Muscle of leg (tissue), 16 donors: ENCODE measurements at places on chromosomes 4 and X.

DNA sequence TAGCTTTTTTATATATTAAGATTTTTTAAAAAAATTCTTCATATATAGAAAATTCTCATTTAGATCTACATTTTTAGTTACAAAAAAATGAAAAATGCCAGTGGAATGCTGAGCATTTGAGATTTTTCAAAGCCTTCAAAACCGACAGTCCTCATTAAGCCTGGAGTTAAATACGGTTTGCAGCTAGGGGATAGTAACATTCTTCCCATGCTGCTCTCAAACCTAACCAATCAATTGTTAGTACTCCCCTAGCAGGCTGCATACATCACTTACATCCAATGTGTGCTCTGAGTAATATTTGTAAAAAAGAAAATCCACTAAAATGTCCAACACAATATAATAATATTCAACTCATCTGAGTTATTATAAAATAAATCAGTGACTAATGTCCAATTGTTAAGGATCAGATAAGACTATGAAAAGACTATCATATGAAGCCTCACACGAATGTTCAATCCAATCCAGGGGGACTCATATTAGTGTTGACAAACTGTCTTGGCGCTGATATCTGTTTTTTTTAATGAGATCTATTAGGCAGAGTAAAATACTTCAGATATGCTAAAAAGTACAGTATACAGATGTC is 227.6 kb upstream of the MAB21L2 start:
- DNase-seq, result no peak

- no peak for DNase-seq
Observed at GRCh38 chr4:109562457-109563239, 2.6 kb downstream of the MCUB start.

GRCh38 chr4:81392164-81392563 is 79.5 kb downstream of the RASGEF1B start:
- DNase-seq, result no peak

DNA sequence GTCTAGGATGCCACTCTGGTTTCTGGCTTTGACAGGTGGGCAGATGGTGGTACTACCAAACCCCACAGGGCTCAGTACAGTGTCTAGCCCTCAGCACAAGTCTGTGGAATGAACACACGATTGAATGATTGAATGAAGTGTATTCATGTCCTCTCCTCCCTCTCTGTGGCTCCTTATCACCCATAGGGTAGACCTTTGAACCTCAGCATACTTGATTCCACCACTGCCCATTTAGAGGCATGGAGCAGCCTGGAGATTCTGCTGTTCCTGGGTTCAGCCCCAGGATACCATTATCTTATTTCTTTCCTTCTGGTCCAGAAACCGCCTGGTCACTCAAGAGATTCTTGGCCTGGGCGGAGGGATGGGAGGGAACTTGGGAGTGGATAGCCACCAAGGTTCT is 53.9 kb downstream of the PRPS1 start:
- DNase-seq, result no peak

DNA sequence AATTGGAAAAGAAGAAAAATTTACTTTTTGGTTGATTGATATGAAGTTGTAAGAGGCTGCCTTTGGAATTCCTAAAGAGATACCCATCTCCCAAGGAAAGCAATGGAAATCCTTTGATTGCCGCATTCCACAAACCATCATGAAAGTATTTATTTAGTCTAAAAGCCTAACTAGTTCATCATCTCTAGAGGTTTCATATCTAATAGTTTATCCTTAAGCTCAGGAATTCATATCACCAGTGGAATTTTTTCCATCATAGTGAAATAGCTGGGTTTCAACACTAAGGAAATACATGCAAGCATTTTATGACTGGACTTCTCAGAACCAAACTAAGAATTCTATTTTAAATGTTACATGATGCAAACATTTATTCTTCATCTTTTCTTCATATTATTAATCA is 144.9 kb downstream of the FBXO8 start:
- no peak for DNase-seq

DNA sequence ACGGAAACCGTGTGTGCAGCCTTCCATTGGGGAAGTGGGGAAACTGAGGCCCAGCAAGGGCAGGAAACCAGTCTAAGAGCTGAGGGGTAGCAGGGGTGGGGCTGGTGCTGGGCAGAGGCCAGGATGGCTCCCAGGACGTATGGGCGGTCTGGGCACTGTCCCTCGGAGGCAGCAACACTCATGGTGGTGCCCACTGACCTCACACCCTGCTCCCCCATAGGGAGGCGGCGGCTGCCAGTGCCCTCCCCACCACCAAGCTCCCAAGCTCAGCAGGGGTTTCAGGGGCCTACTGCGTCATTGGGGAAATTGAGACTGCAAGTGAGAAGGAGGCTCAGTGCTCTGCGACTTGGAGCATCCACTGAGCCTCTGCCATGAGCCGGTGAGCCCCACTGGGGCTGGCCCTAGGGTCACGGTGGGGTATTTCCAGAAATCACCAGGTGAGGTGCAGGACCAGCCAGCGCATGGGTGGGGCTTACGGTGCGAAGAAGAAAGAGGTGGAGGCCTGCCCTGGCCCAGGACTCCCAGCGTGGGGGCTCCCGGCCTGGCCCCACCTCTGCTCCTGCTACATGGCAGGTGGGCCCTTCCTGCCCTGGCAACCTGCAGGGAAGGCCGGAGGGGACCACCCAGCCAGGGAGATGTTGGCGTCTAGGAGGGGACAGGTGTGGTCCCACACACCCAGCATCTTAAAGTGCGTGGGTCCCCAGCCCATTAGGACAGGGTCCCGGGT is 915 bp downstream of the MSANTD1 start:
- no peak for DNase-seq

- no peak for DNase-seq
Observed at GRCh38 chrX:15563056-15563455, 37.7 kb downstream of the ACE2 start.

DNA sequence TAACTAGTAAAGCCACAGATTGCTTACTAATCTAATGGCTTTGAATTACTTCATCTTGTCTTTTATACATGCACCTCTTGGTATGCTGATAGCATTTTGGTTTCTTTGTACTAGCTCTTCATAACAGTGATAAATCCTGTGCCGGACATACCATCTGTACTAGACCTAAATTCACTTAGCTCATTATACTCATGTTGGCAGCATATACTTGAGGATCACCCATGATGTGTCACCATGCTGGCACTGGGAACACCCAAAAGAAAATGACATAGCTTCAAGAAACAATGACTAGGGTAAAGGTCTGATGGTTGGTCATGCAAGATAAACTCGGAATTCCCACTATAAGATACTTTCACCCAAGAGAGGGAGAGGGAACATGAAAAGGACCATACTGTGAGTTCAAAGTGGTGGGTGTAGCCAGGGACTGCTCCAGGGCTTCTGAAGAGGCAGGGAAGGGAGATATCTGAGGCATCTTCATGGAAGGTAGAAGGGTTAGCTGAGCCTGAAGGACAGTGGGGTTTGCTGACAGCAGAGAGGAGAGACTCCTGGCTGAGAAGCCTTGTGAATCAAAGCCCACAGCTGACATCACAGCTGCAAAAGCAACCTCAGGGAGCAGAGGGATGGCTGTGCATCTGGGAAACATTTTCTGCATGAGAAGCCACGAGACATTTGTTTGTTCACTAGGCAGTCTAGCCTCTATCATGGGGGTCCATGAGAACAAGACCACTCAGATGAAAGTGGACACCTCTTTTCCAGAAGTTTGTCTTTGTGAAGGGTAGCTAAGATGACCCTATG is 314.2 kb downstream of the RAB28 start:
- DNase-seq, result peak; percentile 70

- no peak for DNase-seq
Observed at GRCh38 chr4:53508446-53508845, 82.8 kb downstream of the LNX1 start.

DNA sequence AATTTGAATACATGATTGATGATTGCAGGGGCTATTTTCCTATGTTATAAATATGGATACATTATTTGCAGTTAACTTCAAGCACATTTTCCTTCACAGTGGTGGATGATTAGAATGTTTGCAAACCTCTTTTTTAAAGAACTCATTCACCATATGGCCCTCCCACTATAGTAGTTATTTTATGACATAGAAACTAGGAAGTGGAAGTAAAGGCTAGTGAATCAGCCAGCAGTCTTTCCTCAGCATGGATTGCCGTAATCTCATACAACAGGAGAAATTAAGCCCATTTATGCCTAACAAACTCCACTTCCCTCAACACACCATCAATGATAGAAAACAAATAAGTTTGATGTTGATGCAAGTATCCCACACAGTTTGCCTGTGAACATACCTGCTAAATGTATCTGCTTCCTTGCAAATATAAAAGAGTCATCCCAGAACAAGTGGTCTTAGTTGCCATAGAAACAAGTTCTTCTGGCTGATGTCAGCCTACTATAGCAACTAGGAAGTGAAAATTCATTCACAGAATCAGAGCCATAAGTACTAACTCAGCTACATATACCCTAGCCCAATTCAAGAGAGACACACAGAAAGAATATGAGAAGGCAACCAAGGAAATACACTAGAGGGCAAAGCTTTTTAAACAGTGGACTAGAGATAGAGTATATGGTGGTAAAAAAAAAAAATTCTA is 100.9 kb upstream of the RADX start:
- no peak for DNase-seq

GRCh38 chrX:129984111-129984958 is 1.9 kb downstream of the BCORL1 start:
- peak; percentile 38 for DNase-seq

- DNase-seq, result no peak
Observed at GRCh38 chrX:68644861-68645260, 2.6 kb upstream of the STARD8 start.

GRCh38 chrX:9464435-9465371 is at the start of gene TBL1X:
Gene TBL1X (plus strand): TSS chrX:9465058. CDS start chrX:9653587, 188,529 bp downstream.
- DNase-seq, result peak; percentile 60

GRCh38 chr4:39331191-39331590 is 35.0 kb downstream of the RFC1 start:
- no peak for DNase-seq

DNA sequence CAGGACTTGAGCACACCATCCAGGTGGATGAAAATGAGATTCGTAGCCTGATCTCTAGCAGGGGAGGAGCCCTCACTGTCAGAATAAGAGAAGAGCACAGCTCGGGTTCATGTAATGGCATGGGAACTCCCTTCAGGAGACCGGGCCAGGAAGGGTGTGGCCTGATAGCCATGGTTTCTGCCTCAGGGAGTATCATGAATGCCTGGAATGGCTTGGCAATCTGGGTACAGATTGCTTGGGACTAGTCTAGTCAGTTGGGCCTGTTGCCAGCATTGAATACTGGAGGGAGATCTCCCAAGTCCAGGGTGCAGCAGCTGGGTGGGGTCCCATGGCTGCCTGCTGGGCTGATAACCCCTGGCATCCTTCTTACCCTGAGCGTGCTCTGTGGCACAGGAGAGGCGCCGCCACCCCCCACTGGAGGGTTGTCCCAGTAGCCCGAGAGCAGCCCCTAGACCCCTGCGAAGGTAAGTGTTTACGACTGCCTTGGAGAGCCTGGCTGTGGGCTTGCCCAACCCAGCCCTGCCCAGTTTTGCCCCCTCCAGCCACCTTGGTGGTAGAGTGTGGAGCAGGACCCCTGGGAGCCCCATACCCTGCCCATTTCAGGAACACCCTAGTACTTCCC is 298.8 kb downstream of the TEX13A start:
- peak; percentile 3 for DNase-seq

- DNase-seq, result no peak
Observed at GRCh38 chrX:19557822-19558221, 42.5 kb upstream of the MAP3K15 start.

GRCh38 chrX:28590396-28590795 is 3.1 kb downstream of the IL1RAPL1 start:
- peak; percentile 81 for DNase-seq

GRCh38 chr4:41455206-41455605 is 82.8 kb upstream of the LIMCH1 start:
- DNase-seq, result peak; percentile 68

GRCh38 chrX:49243166-49243565 is 7.9 kb downstream of the CCDC22 start:
- DNase-seq, result no peak

- peak; percentile 36 for DNase-seq
Observed at GRCh38 chr4:60805500-60806313, 394.4 kb upstream of the ADGRL3 start.

GRCh38 chrX:118724365-118724764 is 3.0 kb upstream of the IL13RA1 start:
- DNase-seq, result no peak

GRCh38 chr4:79759793-79760192 is 313.2 kb downstream of the ANTXR2 start:
- peak; percentile 18 for DNase-seq

DNA sequence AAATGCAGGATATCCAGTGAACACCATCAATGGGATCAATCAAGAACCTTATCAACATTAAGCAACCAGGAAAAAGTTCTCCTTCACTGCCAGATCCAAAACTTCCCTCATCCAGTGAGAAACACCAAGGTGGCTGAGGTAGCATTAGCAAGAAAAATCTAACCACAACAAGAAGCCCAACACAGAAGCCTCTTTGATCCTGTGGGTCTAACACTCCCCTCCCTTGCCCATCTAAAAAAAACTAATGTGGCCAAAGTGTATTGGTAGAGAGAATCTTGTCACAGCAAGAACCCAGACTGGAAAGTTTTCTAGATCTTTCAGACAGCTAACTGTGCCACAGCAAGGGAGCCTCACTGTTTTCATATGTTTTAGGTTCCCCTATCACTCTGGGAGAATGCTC is 558.0 kb downstream of the STPG2 start:
- DNase-seq, result no peak

GRCh38 chr4:24731448-24731847 is 63.9 kb upstream of the SOD3 start:
- no peak for DNase-seq

DNA sequence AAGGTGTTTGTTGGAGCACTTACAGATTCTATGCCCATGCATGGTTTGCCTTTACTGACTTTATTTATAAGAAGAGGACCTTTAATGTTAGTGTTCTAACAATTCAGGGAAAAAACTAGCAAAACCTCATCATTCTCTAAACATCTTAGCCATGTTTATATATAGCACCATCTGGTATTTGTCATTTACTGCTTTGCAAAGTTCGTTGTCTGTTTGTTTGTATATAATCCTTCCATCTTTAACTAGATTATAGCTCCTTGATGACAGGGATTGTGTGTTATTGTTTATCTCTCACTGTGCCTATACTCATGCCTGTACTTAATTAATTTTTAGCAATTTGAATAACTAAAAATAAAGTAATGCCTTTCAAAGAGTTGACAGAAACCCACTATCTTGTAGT is 170.6 kb upstream of the PACRGL start:
- DNase-seq, result no peak

- no peak for DNase-seq
Observed at GRCh38 chr4:8219236-8219635, 20.1 kb downstream of the SH3TC1 start.
